ENCODE measurements at places on chromosomes 2 and 18. TPM values are rescaled to one million over a fixed set of nuclear protein-coding genes. Genes with fewer than 3 reads are reported as not detected.

- DNase-seq: no peak
- no peak overlapping the region for H3K4me3 ChIP-seq
- peaks cover 7% of the 10 kb centered on the region for H3K4me1 ChIP-seq
- no peaks in the 10 kb centered on the region for H3K27me3 ChIP-seq
- no peak overlapping the region for H3K27ac ChIP-seq
These were observed 32.1 kb upstream of the DPP4 start for GRCh38 chr2:162106146-162106551.

DNA sequence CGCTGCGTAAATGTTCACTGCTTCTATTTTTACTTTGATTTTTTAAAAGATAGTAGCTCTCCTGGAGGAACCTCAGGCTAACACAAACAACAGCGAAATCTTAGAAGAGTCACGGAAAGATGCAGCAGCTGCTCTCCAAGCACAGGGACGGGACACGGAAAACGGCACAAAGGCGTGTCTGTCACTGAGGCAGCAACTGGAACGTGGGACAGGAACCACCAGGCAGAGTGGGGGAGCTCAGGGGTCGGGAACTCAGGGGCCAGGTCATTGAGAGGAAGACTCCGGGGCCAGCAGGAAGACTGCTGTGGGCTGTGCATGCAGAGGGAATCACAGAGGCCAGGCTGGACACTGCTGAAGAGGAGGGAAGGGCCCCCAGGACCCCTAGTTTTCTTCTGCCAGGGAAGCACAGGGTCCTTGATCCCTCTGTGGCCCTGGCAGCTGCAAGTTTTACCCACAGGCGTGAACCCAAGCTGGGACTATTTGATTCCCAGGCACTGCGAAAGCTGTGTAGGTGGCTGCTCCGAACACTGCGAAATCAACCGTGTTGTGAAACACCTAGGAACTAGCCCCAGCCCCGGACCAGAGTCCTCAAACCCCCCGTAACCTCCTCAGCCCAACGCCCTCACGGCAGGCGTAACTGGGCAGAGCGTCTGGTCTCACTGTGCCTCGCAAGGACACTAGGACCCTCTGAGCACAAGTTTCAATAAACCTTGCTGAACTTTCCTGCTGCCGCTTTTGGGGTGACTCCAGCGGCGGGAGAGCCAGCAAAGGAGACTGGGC lies 263.0 kb downstream of the EIPR1 start:
- H3K4me3 ChIP-seq: no peak overlapping the region
- no peak for DNase-seq
- H3K4me1 ChIP-seq: no peaks in the 10 kb centered on the region
- H3K27me3 ChIP-seq: no peaks in the 10 kb centered on the region
- H3K27ac ChIP-seq: no peak overlapping the region

EVX2 gene
- not detected for total RNA-seq

- H3K27ac ChIP-seq: no peak overlapping the region
- H3K4me3 ChIP-seq: no peak overlapping the region
- no peak for DNase-seq
- no peaks in the 10 kb centered on the region for H3K27me3 ChIP-seq
- no peaks in the 10 kb centered on the region for H3K4me1 ChIP-seq
These were observed 95.7 kb upstream of the POU3F3 start for GRCh38 chr2:104758199-104758620.

GRCh38 chr2:36609507-36609906 lies 11.5 kb upstream of the FEZ2 start:
- no peak for DNase-seq
- no peaks in the 10 kb centered on the region for H3K36me3 ChIP-seq
- no peak overlapping the region for H3K4me3 ChIP-seq
- peaks cover 24% of the 10 kb centered on the region for H3K27me3 ChIP-seq
- no peak overlapping the region for H3K27ac ChIP-seq

GRCh38 chr2:158042666-158043065 lies 59.0 kb upstream of the UPP2 start:
- no peak overlapping the region for H3K27ac ChIP-seq
- H3K4me1 ChIP-seq: no peaks in the 10 kb centered on the region

GRCh38 chr2:54947136-54947535 lies 103.1 kb downstream of the RTN4 start:
- peaks cover 5% of the 10 kb centered on the region for H3K4me1 ChIP-seq
- H3K36me3 ChIP-seq: no peaks in the 10 kb centered on the region
- no peak for DNase-seq

DNA sequence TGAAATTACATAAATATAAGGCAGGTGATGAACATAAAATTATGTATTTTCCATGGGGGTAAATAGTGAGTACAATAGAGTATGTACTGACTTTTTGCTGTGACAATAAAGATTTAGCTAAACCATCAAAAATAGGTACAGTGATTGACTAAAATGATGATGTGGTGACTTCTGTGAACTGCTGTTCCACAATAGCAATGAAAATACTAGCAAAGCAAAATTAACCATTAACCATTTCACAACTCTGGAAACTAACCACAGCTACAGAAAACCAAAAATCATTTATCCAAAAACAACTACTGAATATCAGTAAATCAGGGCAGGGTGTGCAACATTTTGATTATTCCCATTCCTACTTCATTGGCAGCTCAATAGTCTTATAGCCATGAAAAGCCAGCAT lies 161.4 kb upstream of the GYPC start:
- no peak for DNase-seq
- no peak overlapping the region for H3K4me3 ChIP-seq
- H3K4me1 ChIP-seq: no peaks in the 10 kb centered on the region
- H3K27me3 ChIP-seq: peaks cover 3% of the 10 kb centered on the region
- no peaks in the 10 kb centered on the region for H3K36me3 ChIP-seq

DNA sequence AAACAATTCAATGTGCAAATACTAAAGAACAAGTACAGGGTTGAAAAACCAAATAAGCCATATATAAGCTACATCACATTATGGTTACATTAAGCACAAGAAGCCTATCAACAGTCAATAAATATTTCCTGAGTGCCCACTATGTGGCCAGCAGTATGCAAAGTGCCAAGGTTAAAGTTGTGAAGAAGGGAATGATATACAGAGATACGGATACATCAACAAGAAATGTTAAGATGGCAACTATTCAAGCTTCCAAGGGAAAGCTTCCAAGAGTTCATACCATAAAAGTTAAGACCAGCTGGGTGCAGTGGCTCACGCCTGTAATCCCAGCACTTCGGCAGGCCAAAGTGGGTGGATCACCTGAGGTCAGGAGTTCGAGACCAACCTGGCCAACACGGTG lies 14.0 kb downstream of the DYM start:
- H3K36me3 ChIP-seq: peaks cover 22% of the 10 kb centered on the region
- no peaks in the 10 kb centered on the region for H3K27me3 ChIP-seq
- H3K27ac ChIP-seq: no peak overlapping the region

- no peak overlapping the region for H3K27ac ChIP-seq
- DNase-seq: peak; percentile 59
- peaks cover 20% of the 10 kb centered on the region for H3K27me3 ChIP-seq
- no peaks in the 10 kb centered on the region for H3K36me3 ChIP-seq
These were observed 6.1 kb upstream of the SERPINB8 start for GRCh38 chr18:63963615-63964256.

DNA sequence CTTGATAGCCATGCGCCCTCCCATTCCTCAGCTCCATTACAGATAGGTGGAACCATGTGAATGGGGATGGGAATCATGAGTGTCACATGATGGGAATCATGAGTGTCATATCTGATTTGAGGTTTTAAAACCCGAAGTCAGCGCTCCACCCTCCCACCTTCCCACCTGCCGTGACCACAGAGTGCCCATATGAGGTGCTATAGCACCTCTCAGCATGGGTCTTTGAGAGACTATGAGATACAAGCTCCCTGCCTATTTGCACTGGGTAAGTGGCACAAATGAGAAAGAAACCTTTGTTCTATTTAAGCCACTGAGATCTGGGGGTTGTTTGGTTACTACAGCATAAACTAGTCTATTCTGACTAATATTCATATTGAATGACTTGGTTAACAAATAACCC lies 78.5 kb upstream of the PTPRM start:
- no peak overlapping the region for H3K27ac ChIP-seq
- no peak for DNase-seq
- H3K4me1 ChIP-seq: no peaks in the 10 kb centered on the region
- no peaks in the 10 kb centered on the region for H3K27me3 ChIP-seq
- no peaks in the 10 kb centered on the region for H3K36me3 ChIP-seq

DNA sequence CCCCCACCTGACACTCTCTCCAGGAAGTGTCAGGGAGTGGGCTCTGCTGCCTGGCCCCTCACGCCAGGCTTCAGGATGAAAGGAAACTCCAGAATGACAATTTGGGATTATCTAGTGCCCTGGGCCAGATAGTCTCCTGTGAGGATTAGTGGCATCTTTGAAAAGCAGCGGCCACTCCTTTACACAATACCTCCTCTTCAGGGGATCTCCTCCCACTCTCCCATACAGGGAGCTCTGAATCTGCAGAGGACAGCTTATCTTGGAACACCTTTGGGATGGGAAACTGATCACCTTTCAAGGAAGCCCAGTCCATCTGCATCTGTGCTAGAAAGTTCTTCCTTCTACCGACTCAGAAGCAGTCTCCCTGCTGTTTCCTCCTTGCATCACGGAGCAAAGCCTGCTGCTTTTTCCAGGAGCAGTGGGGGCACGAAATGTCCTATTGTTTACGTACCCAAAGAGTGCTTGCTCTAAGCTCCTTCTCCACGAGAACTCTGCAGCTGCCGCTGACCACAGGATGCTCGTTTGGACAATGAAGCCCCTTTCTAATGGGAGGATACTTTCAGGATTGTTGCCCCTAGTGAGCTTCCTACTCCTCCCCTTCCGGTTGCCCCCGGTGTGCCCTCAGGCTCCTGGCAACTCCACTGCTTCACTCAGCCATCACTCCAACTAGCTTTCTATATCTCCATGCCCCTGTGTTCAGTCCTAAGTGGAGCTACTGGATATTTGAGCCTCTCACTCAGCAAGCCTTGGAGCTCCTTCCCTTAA lies 31.5 kb downstream of the SIX3 start:
- H3K4me1 ChIP-seq: no peaks in the 10 kb centered on the region
- peaks cover 4% of the 10 kb centered on the region for H3K27me3 ChIP-seq
- H3K36me3 ChIP-seq: no peaks in the 10 kb centered on the region
- DNase-seq: no peak
- H3K27ac ChIP-seq: no peak overlapping the region
- no peak overlapping the region for H3K4me3 ChIP-seq

DNA sequence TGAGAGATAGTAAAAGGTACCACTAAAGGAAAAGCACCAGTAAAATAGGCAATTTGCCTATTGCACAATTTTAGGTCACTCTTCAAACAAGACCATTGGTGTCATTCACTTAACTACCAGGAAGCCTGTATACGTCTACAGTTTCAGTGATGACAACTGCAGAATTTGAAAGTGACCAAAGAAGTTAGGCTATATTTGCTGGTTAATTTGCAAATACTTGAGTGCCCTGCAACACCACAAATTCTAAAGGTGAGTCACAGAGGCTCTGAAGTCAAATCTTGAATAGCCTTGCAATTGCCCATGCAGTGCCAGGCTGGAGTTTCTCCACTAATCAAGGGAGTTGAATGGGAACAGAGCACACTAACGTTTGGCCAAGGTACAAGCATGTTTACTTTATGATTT lies 128.7 kb upstream of the CCDC68 start:
- no peak overlapping the region for H3K27ac ChIP-seq
- H3K27me3 ChIP-seq: no peaks in the 10 kb centered on the region
- no peaks in the 10 kb centered on the region for H3K36me3 ChIP-seq
- no peak for DNase-seq

DNA sequence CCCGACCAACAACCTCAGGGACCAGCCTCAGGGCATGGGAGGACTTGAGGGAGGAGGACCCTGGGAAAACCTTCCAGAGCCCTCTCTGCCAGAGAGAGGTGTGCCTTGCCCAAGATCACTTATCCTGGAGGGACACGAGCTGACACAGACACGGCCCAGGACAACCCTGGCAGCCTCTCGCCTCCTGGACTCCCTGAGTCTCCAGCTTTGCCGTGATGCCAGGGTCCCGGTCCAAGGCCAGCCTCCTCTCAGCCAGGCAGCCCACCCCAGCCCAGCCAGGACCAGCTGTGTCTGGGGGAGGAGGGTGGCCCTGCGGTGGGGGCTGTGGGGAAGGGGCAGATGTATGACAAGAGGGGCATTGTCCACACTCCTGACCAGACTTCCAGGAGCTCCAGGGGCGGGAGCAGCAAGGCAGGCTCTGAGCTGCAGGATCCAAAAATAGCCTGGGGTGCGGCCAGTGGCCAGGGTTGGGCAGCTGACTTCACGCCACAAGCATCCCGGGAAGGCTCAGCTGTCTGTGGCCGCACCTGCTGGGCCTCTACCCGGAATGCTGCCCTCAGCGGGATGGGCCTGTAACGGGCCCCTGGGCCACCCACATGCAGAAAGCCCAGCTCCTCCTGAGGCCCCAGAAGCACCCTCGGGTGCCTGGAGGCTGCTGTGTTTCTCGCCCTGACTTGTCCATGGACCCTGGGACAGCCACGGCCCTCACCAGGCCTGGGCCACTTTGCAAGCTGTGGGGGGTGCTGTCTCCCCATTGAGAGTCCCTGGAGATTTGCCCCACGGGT lies 65.5 kb upstream of the GPC1 start:
- H3K4me3 ChIP-seq: no peak overlapping the region
- H3K4me1 ChIP-seq: no peaks in the 10 kb centered on the region
- H3K27ac ChIP-seq: no peak overlapping the region
- H3K27me3 ChIP-seq: no peaks in the 10 kb centered on the region

- H3K4me3 ChIP-seq: no peak overlapping the region
- no peak overlapping the region for H3K27ac ChIP-seq
- no peaks in the 10 kb centered on the region for H3K27me3 ChIP-seq
- no peaks in the 10 kb centered on the region for H3K4me1 ChIP-seq
- no peak for DNase-seq
These were observed 234.7 kb downstream of the ATAD2B start for GRCh38 chr2:23692263-23692662.

DNA sequence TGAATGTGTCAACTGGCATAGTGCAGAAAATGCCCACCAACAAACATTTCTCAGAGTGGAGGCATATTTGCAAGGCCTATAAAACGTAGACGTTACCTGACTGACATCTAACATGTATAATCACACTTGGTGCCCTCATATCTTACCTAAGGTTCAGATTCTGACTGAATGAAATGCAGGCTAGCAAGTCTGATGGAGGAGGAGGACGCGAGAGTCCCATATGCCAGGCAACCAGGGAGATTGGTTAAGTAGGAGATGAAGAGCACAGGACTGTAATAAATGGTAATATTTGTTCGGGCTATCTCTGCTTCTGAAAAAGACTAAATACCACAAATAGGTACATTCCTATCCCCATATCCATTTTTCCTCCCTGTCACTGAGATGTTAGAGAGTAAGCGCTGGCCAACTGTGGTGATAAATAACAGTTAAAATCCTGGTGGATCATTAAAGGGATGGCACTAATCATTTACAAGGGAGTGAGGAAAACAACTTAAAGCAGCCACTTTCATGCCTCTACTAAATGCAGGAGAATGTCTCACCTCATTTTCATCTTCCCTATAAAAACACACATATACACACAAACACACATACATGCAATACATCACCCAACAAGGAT lies 217.2 kb downstream of the TMEM163 start:
- no peak for DNase-seq
- no peaks in the 10 kb centered on the region for H3K36me3 ChIP-seq
- H3K4me3 ChIP-seq: no peak overlapping the region
- no peaks in the 10 kb centered on the region for H3K4me1 ChIP-seq
- no peak overlapping the region for H3K27ac ChIP-seq

Measured in activated CD8-positive, alpha-beta T cell treated with anti-CD3 and anti-CD28 coated beads, Interleukin-2, amount 10 ng/mL, durations not matched to agents 7 days and 5 days (primary cell).